NCI-H774 (cell line): ENCODE measurements at places on chromosomes 12 and 14.

GRCh38 chr14:30737916-30738315, 115.8 kb downstream of the SCFD1 start:
- no peak for DNase-seq

- DNase-seq: no peak
Measured at GRCh38 chr14:54776361-54777001, 126.1 kb downstream of the GCH1 start.

DNA sequence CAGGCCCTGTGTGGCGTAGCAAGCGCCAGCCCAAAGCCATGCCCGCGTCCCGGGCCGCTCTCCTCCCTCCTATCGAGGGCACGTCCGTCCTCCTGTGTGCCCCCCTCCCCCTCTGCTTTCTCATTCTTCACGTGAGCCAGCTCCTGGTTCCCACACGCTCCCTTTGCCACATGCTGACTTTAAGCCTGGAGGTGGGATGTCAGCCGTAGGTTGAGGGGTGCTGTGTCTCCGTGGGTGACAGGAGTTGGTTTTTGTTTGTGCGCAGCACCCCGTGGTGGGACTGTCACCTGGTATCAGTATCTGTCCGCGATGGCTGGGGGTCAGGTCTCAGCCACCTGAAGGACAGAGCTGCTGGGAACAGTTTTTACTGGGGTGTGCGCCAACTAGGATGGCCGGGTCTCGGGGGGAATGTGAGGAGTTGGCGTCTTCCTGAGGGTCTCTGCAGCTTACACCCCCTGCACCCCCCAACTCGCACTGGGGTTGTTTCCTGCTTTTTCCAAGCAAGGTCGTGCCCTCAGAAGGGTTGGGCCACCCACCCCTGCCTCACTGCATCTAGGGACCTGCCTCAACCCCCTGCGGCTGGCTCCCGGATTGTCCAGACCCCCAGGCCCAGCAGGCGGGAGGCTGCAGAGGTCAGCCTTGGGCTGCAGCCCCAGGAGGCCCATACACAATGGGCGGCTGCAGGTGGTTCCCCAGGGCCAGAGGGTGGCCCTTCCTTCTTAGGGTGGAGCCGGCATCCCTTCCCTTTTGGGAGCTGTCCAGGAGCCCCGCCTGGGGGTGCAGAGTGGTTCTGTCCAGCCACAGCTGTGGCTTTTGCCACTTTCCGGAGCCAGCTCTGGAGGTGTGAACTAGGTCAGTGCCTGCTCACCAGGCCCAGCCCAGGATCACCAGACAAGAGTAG, 7.3 kb downstream of the ULK1 start:
- no peak for DNase-seq

DNA sequence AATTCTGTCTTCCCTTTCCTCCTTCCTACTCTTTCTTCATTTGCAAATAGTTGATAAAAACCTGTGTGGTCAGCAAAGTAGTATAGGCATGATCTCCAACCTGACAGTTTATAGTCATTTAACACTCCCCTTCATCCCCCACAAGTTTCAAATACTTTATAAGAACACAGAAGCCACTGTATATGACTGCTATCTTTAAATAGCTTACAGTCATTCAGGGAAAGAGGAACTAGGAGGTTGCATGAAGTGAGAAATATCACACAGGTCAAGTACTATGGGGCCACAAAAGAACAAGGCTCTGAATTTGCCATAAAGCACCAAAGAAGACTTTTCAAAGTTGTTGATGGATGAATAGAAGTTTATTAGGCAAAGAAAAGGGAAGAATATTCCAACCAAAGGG, 431.3 kb downstream of the NPAS3 start:
- DNase-seq: no peak

GRCh38 chr12:1527789-1528188, 66.6 kb downstream of the FBXL14 start:
- DNase-seq: no peak

- peak; percentile 53 for DNase-seq
Measured at GRCh38 chr12:51434305-51434704, 9.7 kb downstream of the SLC4A8 start.

DNA sequence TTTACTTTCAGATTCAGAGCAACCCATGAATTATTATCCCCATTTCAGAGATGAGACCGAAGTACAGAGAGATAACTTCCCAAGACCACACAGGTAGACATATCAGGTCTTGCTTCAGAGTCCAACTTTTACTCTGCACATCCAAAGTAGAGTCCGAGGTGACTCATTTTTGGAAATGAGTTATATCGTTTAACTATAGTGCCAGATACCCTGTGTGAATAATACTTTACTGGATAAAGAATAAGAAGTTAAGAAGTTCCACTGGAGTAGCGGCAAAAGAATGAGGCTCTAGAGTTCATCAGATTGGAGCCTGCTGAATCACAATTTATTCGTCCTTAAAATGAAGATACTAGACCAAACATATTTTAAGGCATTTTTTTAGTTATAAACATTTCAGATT, 124.7 kb downstream of the EPS8 start:
- DNase-seq: no peak

GRCh38 chr12:120495186-120495730, 655 bp upstream of the DYNLL1 start:
- no peak for DNase-seq

- no peak for DNase-seq
Measured at GRCh38 chr14:69137843-69138535, 14.9 kb downstream of the DCAF5 start.

DNA sequence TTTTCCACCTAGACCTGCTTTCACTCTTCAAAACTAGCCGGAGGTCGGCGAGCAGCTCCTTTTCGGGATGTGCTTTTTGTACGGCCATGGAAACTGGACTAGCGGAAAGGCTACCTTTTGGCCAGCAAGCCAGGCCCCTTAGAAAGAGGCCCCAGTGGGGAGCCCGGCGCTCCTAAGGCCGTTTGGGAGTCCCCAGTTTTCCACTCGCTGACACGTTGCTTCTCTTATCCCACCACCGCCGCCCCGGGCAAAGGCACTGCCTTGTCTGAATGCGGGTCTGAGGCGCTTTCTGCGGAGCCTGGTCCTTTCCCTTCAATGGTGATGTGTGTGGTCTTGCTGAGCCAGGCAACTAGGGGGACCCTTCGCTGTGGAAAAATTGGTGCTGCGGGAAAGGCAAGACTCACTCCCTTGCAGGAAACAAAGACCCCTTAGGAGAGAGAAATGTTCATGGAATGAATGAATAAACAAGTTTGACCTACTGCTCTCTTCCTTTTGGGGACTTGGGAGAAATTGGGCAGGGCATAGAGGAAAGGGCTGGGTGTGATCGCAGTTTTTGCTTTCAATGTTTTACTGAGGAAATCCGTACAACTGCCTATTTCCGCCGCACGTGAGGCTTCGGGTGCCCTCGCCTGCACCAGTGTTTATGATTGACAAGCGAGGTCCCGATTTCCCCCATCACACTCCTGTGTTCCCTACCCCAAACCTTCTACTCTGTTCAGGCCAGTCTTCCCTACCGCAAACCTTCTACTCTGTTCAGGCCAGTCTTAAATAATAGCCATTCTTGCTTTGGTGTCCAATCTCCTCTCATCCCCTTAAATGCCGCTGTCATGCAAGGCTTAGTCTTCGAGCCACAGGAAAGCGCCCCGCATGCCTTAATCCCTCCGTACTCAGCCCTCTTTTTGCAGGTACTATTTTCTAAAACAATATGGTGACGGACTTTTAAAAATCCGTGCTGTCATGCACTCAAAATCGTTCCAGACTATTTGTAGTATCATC, 1.0 kb upstream of the SLC38A2 start:
- no peak for DNase-seq
